Stimulated activated naive CD8-positive, alpha-beta T cell treated with anti-CD3 and anti-CD28 coated beads, Interleukin-15, amount 100 ng/mL, for 72 hours (primary cell): ENCODE measurements at places on chromosomes 11 and 22.
A peak's percentile ranks its signal among the peaks of the same experiment; 100 is the strongest.

GRCh38 chr11:28963187-28963586 is 855.0 kb downstream of the METTL15 start:
- DNase-seq: no peak

DNA sequence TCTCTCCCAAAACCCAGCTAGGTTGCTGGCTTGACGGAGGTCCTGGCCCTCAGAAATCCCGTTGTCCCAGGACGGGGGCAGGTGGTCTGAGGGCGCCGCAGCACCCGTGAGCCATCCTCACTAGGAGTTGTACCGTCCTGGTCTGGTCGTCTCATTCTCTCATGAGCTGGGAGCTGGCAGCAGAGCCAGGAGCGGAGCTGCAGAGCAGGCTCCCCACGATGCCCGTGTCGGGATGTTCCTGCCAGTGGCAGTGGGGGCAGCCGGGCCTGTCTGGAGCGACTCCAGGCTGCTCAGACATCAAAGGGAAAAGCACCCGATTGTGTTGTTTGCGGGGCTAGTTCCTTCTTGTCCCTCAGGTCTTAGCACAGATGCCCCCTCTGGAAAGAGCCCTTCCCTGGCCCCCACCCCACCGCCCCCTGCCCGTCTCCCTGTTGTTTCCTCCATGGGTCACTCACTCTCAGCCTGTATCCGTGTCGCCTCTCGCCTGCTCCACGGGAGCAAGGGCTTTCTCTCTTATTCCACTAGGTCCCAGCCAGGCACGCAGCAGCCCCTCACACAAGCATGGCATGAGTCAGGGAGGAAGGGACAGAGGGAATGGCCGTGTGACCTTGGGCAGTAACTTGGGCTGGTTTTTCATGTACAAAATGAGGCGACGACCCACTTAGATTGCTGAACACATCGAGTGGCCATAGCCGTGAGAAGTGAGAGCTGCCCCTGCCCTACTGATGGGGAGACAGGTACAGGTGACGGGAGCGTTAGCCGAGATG is 23.2 kb upstream of the MGAT3 start:
- DNase-seq: no peak

GRCh38 chr11:43933608-43934551 is 8.6 kb upstream of the C11orf96 start:
- no peak for DNase-seq

GRCh38 chr11:22510010-22510409 is 115.6 kb downstream of the FANCF start:
- DNase-seq: no peak

DNA sequence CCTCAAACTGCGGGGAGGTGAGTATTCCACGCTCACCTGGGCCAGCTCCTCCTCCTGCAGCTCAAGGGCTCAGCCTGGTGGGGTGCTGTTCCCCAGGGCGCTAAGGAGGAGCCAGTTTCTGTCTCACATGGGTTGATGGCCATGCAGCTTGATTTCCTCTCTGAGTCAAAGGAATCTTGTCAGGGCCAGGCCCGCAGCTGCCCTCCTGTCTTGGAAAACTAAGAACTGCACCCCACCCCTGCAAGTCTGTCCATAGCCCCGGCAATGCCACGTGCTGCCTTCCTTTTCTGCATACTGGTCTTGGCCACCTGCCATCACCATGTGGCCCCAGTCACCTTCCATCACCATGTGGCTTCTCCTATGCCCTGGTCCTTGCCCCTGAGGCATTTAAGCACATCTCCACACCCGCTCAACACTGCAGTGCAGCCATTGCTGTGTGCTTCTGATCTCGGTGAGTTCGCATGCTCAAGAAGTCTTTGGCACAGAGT is 35.2 kb upstream of the CLDN5 start:
- DNase-seq: no peak

- no peak for DNase-seq
Observed at GRCh38 chr11:65502555-65503367, 3.9 kb downstream of the MALAT1 start.

DNA sequence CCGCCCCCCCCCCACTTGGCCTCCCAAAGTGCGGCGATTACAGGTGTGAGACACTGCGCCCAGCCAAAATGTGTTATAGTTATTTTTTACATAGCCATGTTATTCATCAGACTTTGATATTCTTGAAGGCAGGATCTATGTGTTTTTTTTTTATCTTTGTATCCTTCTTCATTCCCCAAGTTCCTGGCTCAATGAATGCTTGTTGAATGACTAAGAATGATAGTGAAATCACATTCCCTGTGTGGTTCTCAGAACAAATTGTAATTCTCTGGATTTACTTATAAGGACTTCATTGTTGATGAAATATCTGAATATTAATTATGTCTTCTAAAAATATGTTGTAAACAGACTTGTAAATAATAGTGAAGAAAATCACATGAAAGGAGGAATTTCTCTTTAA is 33.5 kb downstream of the MMP7 start:
- no peak for DNase-seq

DNA sequence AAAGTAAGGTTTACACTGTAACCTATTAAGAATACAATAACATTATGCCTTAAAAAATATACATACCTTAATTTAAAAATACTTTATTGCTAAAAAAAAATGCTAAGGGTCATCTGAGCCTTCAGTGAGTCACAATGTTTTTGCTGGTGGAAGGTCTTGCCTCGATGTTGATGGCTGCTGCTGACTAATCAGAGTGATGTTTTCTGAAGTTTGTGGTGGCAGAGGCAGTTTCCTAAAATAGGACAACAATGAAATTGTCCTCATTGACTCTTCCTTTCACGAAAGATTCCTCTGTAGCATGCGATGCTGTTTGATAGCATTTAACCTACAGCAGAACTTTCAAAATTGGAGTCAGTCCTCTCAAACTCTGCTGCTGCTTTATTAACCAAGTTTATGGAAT is 97.6 kb downstream of the FAT3 start:
- no peak for DNase-seq

DNA sequence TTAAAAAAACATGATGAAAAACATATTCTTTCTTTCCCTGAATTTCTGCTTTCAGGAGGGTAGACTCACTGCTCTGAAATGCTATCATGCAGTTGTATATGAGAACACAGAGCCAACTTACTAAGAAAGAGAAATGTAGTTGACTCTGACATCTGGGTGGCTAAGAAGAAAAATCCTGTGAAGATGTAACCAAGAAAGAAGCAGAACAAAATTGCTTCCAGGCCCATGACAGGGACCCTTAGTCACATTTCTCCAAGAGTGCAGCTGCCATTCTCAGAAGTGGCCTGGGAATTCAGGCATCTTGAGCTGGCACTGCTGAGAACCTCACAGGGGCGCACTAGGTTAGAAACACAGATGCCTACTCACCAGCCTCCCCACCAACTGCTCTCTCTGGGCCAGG is 73.6 kb downstream of the RPL27A start:
- no peak for DNase-seq

- DNase-seq: no peak
Observed at GRCh38 chr22:42294034-42294985, 23.9 kb upstream of the TCF20 start.

GRCh38 chr11:75189108-75189507 is 38.2 kb downstream of the SLCO2B1 start:
- no peak for DNase-seq

DNA sequence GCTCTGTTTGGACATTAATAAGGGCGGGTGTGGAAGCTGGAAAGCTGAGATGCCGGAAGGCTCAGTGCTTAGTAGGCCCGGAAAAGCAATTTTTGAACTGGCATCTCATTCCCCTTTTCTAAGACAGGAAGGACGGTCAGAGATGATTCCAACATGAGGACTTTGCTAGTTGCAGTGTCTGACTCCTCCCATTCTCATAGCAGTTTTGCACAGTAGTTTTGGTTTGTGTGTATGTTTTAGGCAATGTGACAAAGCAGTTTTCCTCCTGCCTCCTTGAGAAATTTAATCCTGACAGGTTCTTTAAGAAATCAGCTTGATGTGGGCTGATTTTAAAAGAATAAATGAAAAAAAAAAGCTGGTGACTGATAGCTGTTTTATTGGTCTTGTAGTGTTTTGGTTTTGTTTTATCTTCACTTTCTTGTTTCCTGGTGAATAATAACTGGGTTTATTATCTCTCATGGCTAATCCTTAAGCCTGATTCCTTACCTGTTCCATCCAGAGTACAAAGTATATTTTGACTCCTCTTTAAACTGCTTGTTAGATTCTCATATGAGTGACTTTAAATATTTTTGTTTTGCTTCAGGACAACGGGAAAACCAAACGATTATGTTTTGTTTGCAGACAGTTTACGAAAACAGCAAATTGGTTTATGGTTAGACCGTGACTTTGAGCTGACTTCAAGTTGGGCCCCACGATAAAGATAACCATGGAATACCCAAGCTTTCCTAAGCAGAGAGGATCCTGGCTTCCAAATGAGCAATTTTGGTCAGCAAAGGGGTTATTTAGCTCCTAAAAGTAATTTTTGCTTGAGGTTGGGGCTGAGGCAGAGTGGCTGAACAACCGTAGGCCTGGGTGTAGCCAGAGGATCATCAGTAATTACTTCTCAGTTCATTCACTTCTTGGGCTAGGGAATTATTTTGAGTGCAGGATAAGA is 3.4 kb downstream of the PTPRJ start:
- DNase-seq: no peak

- no peak for DNase-seq
Observed at GRCh38 chr11:134939905-134940304, 527.9 kb upstream of the B3GAT1 start.

DNA sequence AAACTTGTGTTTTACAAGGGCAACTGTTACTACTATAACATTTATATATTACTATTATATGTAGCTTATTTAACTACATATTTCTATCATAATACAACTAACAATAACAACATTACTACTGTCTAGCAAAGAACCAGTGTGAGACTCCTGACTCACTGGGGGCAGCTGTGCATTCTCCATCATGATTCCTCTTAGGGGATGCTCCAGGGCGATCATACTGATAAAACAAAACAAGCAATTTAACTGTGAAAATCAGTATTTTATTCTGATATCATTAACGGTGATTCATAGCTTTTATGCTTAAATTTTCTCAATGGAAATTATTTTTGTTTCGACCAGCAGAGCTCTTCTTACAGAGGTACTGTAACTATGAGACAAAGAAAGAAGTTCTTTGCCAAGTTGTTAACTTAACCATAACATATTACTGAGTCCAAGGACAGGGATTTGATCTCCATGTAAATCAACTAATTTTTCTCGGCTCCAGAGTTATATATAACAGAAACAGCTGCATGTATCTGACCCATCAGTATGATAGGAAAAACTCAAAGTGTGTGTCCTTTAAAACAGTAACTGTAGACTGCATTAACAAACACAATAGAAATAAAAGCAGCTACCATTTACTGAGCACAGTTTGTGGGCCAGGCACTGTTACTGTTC is 24.8 kb upstream of the FNBP4 start:
- no peak for DNase-seq

DNA sequence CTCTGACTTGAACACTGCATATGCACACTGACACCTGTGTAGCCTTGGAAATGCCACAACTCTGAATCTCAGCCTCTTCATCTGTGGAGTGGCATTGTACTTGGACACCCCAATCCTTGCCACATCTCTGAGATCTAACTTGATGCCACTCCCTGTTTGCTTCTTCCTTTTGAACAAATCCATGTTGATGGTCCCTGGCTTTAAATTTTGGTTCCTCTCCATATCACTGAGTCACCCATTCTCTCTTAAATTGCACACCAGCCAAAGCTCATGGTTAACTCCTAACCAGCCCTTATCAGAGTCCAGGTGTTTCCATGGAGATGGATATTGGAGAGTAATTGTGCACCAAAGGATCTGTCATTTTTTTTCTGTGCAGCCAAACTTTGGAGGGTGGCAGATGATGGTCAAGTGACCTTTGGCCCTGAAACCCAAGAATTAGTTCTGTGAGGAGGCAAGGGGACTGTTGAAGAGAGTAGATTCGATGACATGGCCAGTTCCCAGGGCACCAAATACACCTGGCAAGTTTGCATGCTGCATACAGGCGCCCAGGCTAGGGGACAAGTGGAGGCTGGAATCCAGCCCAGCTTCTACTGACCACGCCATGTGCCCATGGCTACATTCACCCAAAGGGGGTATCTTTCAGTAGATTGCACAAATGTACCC is 25.1 kb upstream of the PAMR1 start:
- DNase-seq: no peak

GRCh38 chr11:76629116-76629852 is 41.3 kb downstream of the LRRC32 start:
- peak; percentile 82 for DNase-seq

DNA sequence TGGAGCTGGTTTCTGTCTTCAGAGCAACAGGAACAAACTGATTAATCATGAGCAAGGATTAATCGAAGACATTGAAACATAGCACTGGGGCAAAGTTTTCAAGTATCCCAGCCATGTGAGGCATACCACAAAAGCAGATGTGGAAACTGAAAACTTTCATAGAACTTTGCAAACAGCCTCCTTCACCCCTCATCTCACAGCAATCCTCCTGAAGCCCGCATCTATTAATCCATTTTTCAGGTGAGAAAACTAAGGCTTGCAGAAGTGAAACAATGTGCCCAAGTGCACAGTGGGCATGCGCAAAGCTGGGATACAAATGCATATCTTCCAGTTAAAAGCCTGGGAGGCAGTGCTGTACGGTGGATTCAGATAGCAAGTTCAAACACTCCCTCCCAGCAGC is 58.6 kb upstream of the HMGXB4 start:
- no peak for DNase-seq

GRCh38 chr11:122728561-122728960 is 73.0 kb downstream of the UBASH3B start:
- no peak for DNase-seq

GRCh38 chr11:64126796-64127195 is 39.1 kb downstream of the MACROD1 start:
- DNase-seq: no peak

GRCh38 chr11:64976651-64977050 is 4.7 kb upstream of the MAJIN start:
- DNase-seq: no peak

DNA sequence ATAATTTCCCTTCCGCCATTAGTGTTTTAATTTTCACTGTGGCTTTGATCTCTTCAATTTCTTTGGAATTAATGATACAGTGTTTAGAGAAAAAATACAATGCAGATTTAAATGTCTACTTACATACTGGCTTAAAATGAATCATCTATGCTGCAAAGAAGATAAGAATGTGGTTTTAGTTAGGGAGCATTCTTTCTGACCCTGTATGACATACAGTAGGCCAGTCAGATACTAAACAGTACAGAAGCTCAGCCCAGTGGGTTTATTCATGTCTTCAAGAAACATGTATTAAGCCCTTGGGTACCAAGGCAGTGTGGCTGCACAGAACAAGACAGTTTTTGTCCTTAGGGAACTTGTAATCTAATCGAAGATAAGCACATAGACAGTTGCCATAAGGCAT is 268.8 kb downstream of the DDX10 start:
- no peak for DNase-seq

DNA sequence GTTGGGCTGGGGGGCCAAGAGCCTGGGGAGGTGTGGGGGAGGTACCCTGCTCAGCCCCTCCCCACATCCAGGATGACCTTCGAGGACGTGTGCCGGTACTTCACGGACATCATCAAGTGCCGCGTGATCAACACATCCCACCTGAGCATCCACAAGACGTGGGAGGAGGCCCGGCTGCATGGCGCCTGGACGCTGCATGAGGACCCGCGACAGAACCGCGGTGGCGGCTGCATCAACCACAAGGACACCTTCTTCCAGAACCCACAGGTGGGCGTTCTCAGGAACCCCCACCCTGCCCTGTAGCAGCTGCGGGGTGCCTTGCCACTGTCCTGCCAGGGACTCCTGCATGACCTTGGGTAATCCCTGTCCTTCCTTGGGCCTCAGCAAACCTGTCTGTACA is 10.0 kb upstream of the MYO7A start:
- DNase-seq: no peak

- DNase-seq: no peak
Observed at GRCh38 chr22:49687786-49688515, 139.7 kb downstream of the BRD1 start.

- no peak for DNase-seq
Observed at GRCh38 chr11:116738975-116739374, 33.8 kb downstream of the BUD13 start.

GRCh38 chr11:130638033-130638432 is 189.6 kb downstream of the ADAMTS15 start:
- no peak for DNase-seq
